ENCODE measurements at places on chromosomes 7 and 10. TPM values are rescaled to one million over a fixed set of nuclear protein-coding genes. Genes with fewer than 3 reads are reported as not detected.

- H3K27ac ChIP-seq = no peak overlapping the region
- DNase-seq = no peak
- H3K4me3 ChIP-seq = no peak overlapping the region
- H3K27me3 ChIP-seq = no peaks in the 10 kb centered on the region
- H3K4me1 ChIP-seq = peaks cover 21% of the 10 kb centered on the region
- no peaks in the 10 kb centered on the region for H3K36me3 ChIP-seq
These were observed 233.0 kb downstream of the TRIL start for GRCh38 chr7:28725045-28725642.

DNA sequence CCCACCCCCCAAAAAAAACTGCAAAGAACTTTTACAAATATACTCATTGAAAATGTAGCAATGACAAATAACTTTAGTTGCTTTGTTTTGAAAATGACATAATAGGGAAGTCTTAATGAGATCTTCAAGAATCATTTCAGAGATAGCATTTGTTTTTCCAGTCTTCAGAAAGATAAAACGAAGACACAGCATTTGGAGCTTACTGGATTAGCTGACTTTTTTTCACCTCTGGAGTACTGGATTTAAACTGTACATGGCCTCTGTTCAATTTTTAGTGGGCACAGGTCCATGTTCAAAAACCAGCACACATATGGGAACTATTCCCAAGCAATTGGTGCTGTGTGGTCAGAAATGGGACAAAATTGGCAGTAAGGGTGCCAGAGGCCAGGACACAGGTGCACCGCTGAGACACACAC lies 3.9 kb downstream of the RAB11FIP2 start:
- peaks cover 65% of the 10 kb centered on the region for H3K4me1 ChIP-seq
- peaks cover 10% of the 10 kb centered on the region for H3K36me3 ChIP-seq
- no peak overlapping the region for H3K4me3 ChIP-seq
- no peaks in the 10 kb centered on the region for H3K27me3 ChIP-seq

DNA sequence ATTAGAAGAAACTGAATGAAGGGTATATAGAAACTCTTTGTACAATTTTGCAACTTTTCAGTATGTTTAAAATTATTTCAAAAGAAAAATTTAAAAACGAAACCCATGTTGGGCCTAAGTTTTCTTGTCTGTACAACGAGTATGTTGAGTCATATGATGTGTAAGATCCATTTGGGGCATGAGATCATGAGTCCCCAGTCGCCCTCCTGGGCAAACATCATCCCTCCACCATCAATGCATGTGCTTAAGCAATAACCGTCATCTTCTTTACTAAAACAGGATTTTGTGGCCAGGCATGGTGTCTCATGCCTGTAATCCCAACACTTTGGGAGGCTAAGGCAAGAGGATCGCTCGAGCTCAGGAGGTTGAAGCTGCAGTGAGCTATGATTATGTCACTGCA lies 54.2 kb upstream of the CDCA7L start:
- no peak overlapping the region for H3K27ac ChIP-seq
- H3K4me3 ChIP-seq = no peak overlapping the region
- H3K36me3 ChIP-seq = no peaks in the 10 kb centered on the region
- H3K4me1 ChIP-seq = no peaks in the 10 kb centered on the region
- no peaks in the 10 kb centered on the region for H3K27me3 ChIP-seq

The CYP3A4 gene
- not detected for total RNA-seq

GRCh38 chr7:27991006-27991528 lies 189.5 kb downstream of the JAZF1 start:
- H3K36me3 ChIP-seq = no peaks in the 10 kb centered on the region
- H3K4me1 ChIP-seq = peaks cover 6% of the 10 kb centered on the region
- no peak for DNase-seq
- no peak overlapping the region for H3K4me3 ChIP-seq
- H3K27ac ChIP-seq = no peak overlapping the region
- H3K27me3 ChIP-seq = no peaks in the 10 kb centered on the region

- no peak overlapping the region for H3K4me3 ChIP-seq
- H3K27ac ChIP-seq = no peak overlapping the region
- no peaks in the 10 kb centered on the region for H3K36me3 ChIP-seq
These were observed 94.9 kb downstream of the GPR26 start for GRCh38 chr10:123761038-123761428.

The CFTR gene
- 0.18 TPM for total RNA-seq

- no peak overlapping the region for H3K27ac ChIP-seq
- no peaks in the 10 kb centered on the region for H3K4me1 ChIP-seq
- no peak overlapping the region for H3K4me3 ChIP-seq
- H3K36me3 ChIP-seq = no peaks in the 10 kb centered on the region
- DNase-seq = no peak
These were observed 81.6 kb upstream of the LRRC4 start for GRCh38 chr7:128112781-128113221.

The ZNF394 gene
- total RNA-seq = 20.8 TPM

DNA sequence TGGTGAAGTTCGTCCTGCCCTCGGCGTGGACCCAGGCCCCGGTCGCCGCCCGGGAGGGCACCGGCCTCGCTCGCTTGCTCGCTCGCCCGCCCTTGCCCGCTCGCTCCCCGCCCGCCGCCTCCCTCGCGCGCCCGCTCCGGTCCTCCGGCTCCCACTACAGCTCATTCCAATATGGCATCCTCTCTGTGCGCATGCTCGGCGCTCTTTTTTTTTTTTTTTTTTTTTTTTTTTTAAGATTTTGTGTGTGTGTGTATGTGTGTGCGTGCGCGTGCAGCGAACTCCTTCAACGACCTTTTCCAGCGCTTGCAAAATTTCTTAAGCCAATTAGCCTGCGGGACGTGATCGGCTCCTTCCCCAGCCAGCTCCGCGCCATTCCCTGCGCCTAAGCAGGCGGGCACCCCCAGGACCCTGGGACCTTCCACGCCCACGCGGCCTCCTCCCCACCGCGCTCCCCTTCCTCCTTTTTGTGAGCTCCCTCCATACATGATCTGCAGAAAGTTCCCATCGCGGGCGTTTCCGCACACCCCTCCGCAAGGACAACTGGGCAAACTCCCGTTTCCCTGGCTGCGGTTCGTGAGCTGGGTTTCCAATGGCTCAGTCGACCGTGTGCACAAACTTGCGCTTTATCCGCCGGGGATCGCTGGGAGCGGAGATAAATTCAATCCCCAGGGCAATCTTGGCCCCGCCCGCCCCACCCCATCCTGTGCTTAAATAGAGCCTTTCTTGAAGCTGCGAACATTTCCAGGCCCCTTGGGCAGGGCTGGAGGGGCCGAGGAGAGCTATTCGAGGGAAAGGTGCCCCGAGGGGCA lies at the start of gene SFMBT2:
SFMBT2 (minus strand) TSS at position 173 of the 809 bp plus-strand sequence. CDS start 29,136 bp downstream, outside the sequence.
- H3K27me3 ChIP-seq = peaks cover 5% of the 10 kb centered on the region
- H3K4me1 ChIP-seq = peaks cover 31% of the 10 kb centered on the region
- H3K27ac ChIP-seq = peak within 1 kb of the TSS; percentile 76
- peak; percentile 75 for DNase-seq
- H3K4me3 ChIP-seq = peak within 1 kb of the TSS; percentile 96

- no peaks in the 10 kb centered on the region for H3K27me3 ChIP-seq
- H3K36me3 ChIP-seq = no peaks in the 10 kb centered on the region
- DNase-seq = no peak
- no peak overlapping the region for H3K4me3 ChIP-seq
These were observed 49.7 kb upstream of the JAZF1 start for GRCh38 chr7:28230261-28230660.

The CHN2 gene
- 33.6 TPM for total RNA-seq

DNA sequence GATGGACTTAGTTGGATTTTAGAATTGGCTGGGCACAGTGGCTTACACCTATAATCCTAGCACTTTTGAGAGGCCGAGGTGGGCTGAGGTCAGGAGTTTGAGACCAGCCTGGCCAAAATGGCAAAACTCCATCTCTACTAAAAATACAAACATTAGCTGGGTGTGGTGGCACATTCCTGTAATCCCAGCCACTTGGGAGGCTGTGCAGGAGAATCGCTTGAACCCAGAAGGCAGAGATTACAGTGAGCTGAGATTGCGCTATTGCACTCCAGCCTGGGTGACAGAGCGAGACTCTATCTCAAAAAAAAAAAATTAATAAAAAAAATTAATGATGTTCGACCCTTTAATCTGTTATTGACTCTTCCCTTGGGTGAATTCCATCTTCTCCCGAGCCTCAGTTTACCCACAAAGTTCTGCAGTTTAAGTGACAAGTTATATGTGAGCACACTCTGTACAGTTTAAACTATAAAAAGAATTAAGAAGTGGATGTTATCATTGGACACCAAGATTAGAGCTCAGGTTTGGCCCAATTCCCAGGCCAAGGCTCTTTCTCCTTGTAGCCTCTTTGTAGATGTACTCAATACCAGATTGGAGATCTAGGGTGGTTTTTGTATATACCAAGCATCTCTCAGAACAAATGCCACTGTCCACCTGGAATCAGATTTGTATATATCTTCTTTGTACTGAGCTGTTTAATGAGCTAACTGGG lies 15.0 kb downstream of the KAT6B start:
- peak overlapping the region; percentile 71 for H3K27ac ChIP-seq
- H3K4me1 ChIP-seq = peaks cover 58% of the 10 kb centered on the region
- peak; percentile 43 for DNase-seq
- H3K4me3 ChIP-seq = no peak overlapping the region

DNA sequence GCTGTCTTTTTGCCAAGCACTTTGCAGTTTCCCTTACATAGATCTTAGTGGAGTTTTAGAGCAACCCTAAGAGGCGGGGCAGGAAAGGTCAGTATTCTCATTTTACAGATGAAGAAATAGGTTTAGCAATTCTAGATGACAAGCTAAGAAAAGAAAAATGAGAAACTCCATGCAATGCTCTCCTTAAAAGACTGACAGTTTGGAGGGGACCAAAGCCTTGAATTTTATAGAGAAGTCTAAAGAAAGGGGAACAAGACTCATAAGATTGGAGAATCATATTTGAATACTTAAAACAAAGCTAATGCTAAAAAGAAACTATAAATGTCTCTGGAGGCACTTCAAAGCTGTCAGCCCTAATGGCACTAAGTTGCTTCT lies 19.6 kb downstream of the CEP55 start:
- no peak overlapping the region for H3K4me3 ChIP-seq
- H3K4me1 ChIP-seq = peaks cover 7% of the 10 kb centered on the region
- DNase-seq = no peak
- H3K27ac ChIP-seq = peak overlapping the region; percentile 5
- H3K36me3 ChIP-seq = no peaks in the 10 kb centered on the region
- no peaks in the 10 kb centered on the region for H3K27me3 ChIP-seq

DNA sequence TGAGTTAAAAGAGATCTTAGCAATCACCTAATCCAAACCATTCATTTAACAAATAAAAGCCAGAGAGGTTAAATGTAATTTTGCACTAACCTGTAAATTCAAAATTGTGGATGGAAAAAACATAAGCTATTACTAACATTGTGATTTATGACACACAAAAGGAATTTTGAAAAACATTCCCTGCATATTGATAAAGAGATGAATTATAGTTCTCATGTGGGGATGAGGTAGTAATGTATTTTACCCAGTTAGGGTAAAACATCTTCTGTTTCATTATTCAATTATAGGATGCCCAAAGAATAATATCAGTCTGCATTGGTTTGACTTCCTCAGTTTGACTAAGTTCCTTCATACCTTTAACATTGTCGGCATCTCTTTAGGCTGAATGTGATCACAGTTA lies 561.3 kb downstream of the PHTF2 start:
- H3K27ac ChIP-seq = no peak overlapping the region
- no peak overlapping the region for H3K4me3 ChIP-seq
- H3K27me3 ChIP-seq = no peaks in the 10 kb centered on the region
- DNase-seq = no peak
- no peaks in the 10 kb centered on the region for H3K36me3 ChIP-seq

- H3K4me3 ChIP-seq = no peak overlapping the region
- peak overlapping the region; percentile 5 for H3K27ac ChIP-seq
- no peaks in the 10 kb centered on the region for H3K27me3 ChIP-seq
- DNase-seq = no peak
- no peaks in the 10 kb centered on the region for H3K36me3 ChIP-seq
- H3K4me1 ChIP-seq = peaks cover 39% of the 10 kb centered on the region
These were observed 82.4 kb upstream of the TRIL start for GRCh38 chr7:29040579-29040925.

The ARHGAP22 gene
- total RNA-seq = 2.8 TPM

All from heart left ventricle (tissue), 16 donors.